ENCODE measurements at places on chromosomes 13 and 19.

DNA sequence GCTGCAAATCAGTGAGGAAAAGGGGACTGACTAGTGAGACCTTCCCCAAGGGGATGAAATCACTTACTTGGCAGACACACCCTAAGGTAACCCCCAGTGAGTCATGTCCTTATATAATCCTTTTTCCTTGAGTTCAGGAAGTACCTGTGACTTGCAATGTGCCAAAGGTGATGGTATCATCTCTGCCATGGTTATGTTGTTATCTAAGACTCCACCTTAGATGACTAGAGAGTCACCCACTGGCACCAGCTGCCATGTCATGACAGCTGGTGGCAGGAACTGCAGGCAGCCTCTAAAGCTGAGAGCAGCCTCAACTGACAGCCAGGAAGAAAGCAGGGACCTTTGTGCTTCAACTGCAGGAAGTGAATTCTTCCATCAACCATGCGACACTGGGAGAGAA lies 12.5 kb downstream of the PBX4 start:
- DNase-seq, result no peak

GRCh38 chr19:10699650-10700335 lies 1.4 kb upstream of the QTRT1 start:
- DNase-seq, result peak; percentile 39

- no peak for DNase-seq
These were observed 39.3 kb downstream of the EFNA2 start for GRCh38 chr19:1324806-1325567.

DNA sequence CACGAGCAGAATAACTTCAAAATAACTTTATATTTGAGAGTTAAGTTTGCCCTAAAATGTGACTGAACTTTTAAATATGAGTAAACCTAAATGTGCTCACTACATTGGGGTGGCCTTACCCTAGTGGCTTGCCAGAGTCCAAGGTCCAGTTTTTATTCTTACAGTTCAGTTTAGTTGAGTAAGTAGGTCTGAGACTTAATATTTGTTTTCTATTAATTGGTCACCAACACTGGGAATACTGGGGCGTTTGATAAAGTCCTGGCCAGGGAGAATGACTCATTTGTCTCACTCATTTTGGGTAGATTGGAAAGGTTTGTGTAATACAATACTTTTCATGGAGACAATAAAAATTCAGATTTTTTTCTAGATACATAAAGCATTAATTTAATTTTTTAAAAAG lies 127.8 kb upstream of the SPATA13 start:
- no peak for DNase-seq

DNA sequence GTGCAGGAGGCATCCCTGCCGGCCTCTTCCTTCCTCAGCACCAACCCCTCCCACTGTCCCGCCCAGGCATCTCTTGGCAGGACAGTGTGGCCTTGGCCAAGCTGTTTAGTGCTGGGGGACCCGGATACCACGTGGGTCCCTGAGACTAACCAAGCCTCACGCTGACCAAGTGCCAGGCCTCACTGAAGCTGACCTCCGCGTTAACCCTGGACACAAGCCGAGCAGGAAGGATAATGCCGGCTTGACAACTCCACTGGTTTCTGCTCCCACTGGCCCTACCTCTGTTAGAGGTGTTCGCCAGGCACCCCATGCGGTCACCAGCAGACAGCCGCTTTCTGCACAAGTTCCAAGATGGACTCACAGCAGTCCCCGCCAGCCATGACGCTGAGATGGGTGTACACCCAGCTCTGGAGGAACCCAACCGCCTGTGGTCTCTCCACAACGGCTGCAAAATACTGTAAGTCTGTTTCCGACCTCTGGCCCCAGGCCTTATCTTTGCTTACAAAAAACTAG lies 12.4 kb downstream of the GRTP1 start:
- DNase-seq, result no peak

DNA sequence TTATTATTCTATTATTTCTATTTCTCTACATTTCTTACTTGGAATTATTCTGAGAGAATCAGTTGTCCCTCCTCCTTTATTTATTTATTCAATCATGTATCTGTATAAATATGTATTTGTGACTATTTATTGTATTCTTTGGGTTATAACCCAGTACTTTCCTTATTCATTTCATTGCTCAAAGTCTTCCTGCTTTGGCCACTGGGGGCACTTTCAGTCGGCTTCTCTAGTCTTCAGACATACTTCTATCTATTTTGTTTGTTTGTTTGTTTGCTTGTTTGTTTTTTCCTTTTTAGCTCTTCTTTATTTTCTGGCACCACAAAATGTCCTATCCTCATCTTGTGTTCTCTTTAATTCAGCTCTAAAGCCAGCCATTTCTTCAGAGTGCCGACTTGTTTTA lies 260.4 kb downstream of the NALCN start:
- no peak for DNase-seq

GRCh38 chr13:23750383-23751121 lies 138.6 kb downstream of the MIPEP start:
- DNase-seq, result no peak

GRCh38 chr19:49999371-50000010 lies 25.7 kb downstream of the VRK3 start:
- DNase-seq, result no peak

GRCh38 chr13:40813667-40814454 lies 24.4 kb downstream of the SLC25A15 start:
- DNase-seq, result no peak
